ENCODE measurements at places on chromosomes 1 and 21.
A peak's percentile ranks its signal among the peaks of the same experiment; 100 is the strongest.

DNA sequence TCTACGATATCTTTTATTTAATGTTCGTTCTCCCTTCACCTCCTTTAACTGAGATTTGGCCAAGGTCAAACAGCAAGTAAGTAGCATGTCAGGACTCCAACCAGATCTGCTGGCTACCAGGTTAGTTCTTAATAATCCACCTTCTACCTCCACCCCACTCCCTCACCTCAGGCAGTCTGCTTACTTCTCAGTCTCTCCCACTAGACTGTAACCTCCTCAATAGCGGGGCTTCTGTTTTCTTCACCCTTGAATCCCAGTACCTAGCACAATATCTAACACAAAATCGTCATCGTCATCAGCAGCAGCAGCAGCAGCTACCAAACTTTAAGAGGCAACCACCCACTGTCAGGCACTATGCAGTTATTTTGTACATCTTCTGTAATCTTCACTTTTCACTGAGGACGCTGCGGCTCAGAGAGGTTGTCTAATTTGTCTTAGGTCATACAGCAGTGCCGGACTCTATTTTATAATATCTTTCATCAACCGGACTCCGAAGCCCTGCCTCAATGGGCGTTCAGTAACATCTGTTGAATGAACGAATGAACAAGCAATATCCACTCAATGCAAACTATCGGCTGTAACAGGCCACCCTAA is 859 bp upstream of the MAGI3 start:
- no peak for DNase-seq

DNA sequence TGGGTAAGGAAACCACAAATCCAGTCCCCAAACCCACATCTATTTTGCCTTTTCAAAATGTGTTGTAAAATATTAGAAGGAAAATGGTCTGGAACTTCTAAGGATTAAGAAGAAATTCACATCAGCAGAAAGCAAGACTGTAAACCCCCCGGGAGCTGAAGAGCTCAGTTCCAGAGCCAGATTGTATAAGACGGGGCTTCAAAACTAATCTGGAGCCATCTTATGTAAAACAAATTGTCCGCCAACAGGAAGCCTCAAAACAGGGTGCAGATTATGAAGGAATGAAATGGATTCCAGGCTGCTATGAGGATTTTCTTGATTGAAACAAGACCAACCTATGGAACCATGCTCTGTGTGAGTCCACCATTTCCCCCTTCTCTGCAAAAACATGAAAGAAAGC is 25.1 kb upstream of the HUNK start:
- DNase-seq, result no peak

DNA sequence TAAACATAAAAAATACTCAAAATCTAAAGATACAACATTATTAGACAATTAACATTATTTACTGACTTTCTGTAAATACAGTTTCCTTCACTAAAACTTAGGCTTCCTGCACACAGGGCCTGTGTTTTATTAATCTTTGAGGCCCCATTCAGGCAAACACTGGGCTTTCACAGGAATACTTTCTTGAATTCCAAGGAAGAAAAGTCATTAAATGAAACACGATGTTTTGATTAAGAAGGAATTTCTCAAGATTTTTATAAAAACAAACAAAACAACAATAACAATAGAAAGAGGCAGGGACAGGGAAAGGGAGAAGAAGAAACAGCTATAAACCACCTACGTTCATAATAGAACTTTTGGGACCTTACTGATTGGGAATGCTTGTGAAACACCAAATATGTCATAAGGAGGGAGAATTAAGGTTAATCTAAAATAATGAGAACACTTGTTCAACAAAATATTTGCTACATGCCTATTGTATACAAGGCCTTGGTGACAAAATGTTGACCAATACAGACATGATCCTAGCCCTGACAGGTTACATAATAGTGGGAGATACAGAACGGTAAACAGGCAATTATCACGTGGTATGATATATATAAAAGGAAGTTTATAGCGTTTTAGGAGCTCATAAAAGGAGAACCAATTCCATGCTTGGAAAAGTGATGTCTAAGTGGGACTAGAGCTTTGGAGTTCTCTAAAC is 3.6 kb downstream of the DDAH1 start:
- no peak for DNase-seq

DNA sequence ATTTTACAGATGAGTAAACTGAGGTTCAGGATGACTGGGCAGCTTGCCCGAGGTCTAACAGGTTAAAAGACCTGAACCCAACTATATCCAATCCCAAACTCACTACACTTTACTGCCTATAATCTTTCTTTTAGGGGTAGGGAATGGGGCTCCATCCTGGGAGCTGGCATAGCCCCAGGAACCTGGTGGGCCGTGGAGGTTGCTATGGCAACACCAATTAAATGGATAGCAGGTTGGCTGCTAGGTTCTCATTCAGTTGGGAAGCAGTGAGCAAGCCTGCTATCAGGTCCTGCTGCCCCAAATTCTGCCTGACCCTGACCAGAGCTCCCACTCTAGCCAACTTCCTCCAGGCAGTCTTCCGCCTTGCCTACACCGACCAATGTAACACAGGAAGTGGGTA is 40.9 kb downstream of the LRP8 start:
- no peak for DNase-seq

- no peak for DNase-seq
Observed at GRCh38 chr21:37199057-37199924, 67.8 kb downstream of the VPS26C start.

DNA sequence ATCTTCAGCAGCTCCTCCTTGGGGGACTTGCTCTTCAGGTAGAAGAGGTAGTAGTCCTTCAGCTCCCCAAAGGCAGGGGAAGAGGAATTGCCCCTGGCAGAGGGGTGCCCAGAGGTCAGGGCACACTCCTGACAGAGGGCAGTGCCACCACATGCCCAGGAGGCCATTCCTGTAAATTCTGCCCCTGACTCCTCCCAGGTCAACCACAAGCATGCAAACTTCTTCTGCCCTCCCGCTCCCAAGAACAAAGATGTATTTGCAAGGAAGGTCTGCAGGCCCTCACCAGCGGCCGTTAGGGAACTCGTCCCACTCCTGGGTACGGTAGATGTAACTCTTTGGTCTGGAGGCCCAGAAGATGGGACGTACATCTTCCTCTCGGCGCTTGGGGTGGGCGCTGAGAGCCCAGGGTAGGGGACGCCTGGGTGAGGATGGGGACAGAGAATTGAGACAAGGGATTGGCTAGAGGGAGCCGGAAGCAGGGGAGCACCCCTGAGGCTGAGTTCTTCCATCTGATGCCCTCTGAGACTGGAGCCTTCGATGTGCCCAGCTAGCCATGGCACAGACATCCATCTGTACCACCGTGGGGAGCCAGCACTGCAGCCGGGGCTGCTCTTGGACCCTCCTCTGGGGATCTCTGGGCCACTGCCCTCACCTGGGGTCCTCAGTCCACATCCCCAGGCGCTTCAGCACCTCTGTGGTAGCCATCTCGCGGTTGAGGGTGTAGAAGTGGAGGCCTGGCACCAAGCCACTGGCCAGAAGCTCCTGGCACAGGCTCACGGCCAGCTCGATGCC is 11.1 kb downstream of the MTHFR start:
- no peak for DNase-seq

DNA sequence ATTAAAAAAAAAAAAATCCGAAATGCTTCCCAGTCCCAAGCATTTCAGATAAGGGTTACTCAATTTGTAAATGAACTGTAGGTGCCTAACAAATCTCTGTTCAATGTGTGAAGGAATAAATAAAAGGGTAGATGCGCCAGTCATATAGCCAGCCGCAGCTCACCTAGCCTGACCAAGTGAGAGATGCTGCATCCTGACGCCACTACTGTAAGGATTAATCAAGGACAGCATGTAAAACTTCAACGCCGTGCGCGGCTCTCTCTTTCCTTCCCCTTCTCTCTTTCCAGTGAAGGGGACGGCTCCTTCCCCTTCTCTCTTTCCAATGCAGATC is 441 bp downstream of the PPT1 start:
- no peak for DNase-seq

GRCh38 chr1:244164511-244164890 is 113.4 kb downstream of the ZBTB18 start:
- DNase-seq, result no peak

- DNase-seq, result no peak
Observed at GRCh38 chr1:230173187-230173975, 106.3 kb downstream of the GALNT2 start.

DNA sequence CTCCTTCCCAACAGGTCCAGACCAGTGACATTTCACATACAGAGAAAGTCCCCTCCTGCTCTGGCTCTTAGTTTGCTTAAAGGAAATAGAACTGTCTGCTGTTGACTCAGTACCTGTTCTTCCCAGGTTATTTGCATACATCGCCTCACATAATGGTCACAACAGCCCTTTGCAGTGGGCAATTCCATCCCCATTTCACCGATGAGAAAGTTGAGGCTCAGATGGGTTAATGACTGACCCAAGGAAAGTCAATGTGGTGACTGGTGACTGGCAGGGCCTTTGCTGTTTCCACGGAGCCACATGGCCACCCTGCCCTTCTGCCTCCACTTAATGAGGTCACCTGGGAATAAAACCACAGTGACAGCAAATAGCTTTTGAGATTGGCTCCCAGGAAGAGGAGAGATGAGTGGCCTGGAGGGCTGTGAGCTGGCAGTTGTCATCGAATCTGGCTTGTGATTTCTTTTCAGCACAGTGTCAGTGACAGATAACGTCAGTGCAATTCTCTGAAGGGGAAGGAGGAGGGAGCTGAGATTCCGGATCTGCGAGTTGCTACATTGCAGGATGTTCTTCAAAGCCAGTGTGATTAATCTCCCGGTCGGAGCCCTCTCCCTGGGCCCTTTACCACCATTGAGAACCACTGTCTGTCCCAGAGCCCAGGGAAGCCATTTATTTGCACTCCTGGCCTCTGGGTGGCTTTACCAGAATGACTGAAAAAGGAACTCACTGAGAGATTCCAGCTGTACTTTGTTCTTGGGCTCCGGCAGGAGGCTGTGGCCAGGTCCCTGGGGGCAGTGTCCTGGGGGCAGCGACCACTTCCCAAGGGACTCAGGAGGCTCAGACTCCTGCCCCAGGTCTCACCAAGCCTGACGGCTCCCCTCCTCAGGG is 117.2 kb downstream of the CNIH3 start:
- DNase-seq, result no peak

DNA sequence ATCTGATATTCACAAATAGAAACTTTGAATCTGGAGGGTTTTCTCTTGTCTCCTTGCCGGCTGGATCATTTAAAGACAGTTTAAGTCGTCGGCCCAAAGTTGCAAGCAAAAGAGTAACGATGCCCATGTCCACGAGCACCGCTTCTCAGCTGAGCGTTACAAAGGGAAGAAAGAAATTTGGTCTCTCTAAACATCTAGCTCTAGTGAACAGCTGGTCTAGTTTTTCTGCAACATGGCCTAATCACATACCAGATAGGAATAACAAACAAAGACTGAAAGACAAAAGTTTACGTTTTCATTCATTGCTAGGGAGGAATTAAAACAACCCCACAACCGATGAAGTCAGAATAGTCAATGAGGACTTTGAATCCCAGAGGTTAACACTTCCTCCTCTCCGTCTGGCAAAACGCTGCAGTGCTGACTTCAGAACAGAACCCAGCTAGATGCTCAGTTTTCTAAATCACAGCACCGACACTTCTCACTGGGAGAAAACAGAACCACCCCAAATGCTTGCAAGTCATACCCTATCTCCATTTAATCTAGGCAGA is 69.4 kb downstream of the NTPCR start:
- no peak for DNase-seq

DNA sequence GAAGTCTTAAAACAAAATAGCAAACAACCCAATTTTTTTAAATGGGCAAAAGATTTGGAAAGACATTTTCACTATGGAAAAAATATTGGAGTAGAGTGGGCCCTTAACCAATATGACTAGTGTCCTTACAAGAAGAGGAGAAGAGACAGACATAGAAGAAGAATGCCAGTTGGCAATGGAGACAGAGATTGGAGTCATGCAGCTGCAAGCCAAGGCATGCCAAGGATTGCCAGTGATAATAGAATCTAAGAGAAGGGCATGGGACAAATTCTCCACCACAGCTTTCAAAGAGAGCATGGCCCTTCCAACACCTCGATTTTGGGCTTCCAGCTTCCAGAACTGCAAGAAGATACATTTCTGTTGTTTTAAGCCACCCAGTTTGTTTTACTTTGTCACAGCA is 92.7 kb downstream of the RGS2 start:
- DNase-seq, result no peak

- peak; percentile 52 for DNase-seq
Observed at GRCh38 chr1:119711804-119712341, at the start of gene PHGDH. PHGDH (plus strand) TSS chr1:119711934; CDS start chr1:119712023, 89 bp downstream.

All from substantia nigra (tissue), 51 donors.